ENCODE measurements at places on chromosomes 7 and 10.

DNA sequence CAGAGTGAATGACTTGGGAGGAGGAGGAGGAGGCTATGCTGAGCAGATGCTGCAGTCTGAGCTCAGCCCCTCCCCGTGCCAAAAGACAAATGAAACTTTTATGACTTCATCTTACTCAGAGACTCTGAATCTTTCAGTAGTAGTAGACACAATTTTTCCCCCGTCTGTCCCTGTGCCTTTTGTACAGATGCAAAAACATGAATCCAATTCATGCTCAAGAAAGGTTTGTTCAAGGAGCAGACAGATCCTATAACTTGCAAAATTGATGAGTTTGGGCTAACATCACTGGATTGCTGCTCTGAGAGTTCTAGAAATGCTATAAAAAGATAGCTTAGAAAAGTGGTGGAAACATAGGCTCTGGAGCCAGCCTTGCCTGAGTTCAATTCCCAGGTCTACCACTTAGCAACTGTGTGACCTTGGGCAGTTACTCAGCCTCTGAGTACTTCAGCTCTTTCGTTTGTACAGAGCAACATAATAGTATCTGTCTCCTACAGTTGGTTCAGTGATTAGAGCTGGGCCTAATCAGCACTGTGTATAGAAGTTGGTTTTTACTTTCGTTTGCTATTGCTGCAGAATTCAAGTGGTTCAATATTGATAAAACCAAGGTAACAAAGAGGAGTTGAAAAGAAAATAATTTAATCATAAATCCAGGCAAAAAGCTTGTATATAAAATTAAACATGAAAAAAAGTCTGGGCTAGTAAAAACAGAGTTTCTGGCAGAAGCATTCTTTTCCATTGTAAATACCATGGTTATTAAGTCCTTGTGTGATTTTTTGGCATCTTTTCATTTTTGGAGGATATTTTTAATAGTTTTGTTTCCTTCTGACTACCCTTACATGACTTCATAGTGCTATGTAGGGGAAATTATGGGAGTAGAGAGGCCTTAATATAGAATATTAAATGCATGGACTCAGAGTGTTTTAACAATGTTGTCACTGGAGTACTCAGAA is 174.2 kb upstream of the ZNF32 start:
- DNase-seq: no peak

GRCh38 chr10:133438711-133439273 is 14.4 kb upstream of the SPRN start:
- peak; percentile 39 for DNase-seq

GRCh38 chr7:87004956-87005355 is 54.5 kb downstream of the ELAPOR2 start:
- no peak for DNase-seq

- no peak for DNase-seq
Observed at GRCh38 chr7:48033922-48034321, 1.4 kb upstream of the C7orf57 start.

GRCh38 chr7:20797462-20798080 is 10.9 kb upstream of the SP8 start:
- DNase-seq: no peak

- DNase-seq: no peak
Observed at GRCh38 chr10:98296524-98296923, 28.5 kb upstream of the LOXL4 start.

GRCh38 chr10:46305079-46305818 is 18.5 kb downstream of the ANTXRL start:
- DNase-seq: no peak

DNA sequence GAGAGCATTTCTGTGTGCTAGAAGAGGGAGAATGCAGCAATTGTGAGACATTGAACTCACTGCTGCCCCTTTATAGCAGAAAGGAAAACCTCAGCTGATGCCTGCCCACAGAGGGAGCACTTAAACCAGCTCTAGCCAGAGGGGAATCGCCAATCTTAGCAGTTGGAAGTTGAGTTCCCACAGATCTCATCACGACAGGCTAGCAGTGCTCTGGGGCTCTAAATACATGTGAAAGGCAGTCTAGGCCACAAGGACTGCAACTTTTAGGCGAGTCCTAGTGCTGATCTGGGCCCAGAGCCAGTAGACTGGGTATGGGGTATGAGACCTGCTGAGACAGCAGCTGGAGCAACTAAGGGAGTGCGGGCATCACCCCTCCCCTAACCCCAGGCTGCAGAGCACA is 25.2 kb upstream of the PRR15 start:
- DNase-seq: no peak

DNA sequence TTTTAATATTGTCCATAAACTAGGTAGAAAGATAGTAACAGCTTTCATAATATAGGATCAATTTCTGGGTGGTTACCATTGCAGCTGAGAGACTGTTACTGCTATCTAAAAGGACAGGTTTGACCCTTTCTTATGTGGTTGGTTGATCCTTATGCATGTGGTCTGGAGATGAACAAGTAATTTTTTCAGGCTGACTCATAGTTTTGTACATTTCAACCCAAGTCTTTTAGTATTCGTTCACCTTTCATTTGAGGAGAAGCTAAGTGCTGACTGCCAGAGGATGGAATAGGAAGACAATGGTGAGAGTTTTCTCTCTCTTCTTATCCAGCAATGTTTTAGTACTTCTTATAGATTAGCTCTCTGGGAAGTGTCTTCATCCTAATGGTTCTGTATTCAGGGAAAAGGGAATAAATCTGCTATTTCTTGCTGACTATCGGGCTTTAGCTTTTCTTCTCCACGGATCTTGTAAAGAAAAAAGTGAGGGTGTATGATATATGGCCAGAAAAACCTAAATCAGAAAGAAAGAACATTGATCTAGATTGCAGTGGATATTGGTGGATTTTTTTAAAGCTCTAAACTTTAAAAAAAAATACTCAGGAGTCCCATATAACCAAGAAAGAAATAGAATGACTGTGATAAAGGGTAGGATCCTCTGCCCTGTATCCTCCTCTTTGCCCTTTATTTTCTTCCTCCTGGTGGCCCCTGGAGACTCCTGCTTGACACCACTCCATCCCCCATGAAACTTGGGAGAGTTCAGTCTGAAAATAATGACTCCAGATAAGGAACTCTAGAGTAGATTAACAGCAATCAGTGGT is 88.0 kb downstream of the CPED1 start:
- DNase-seq: no peak

DNA sequence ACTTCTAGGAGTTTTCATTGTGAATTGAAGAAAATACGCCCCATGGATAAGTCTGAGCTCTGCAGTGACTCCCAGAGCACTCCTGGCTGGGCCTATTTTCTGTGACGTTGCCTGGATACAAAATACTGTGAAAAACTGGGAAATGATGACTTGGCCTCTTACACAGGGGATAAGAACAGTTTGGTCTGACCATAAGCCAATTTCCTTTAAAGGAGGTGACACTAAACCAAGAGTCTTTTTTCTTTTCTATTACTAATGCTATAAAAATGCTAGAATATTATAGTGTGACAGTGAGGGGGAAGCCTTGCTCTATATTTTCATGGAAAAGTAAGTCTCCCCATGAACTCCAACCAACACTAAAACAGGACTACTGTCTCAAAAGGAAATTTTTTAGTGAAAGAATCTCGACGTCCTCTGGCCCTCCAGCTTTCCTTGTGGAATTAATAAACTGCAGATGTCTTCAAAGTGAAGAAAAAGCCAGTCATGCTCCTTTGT is 45.5 kb downstream of the MYOF start:
- DNase-seq: peak; percentile 47

- peak; percentile 51 for DNase-seq
Observed at GRCh38 chr10:96306516-96306915, 2.3 kb downstream of the DNTT start.

DNA sequence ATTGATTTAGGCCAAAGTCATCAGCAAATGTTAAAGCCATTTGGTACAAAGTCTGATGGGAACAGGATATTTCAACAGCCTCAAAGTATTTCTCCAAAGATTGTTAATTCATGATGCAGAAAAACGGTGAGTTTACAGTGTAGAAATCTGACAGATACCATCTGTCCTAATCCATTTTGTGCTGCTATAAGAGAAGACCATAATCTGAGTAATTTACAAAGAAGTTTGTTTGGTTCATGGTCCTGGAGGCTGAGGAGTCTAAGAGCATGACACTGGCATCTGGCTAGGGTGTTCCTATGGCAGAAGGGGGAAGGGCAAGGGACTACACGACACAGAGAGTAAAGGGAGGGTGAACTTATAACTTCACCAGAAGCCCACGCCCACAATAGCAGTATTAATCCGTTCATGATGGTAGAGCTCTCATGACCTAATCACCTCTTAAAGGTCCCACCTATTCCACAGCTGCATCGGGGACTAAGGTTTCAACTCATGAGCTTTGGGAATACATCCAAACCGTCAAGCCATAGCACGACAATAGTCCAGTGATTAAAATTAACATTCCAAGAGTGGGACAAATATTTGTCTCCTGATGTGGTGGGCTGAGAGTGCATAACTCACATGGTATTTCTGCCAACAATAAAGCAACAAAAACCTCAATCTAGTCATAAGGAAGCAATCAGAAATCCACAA is 298.6 kb upstream of the AKR1E2 start:
- no peak for DNase-seq

- DNase-seq: no peak
Observed at GRCh38 chr7:105857009-105857952, 19.1 kb downstream of the ATXN7L1 start.

DNA sequence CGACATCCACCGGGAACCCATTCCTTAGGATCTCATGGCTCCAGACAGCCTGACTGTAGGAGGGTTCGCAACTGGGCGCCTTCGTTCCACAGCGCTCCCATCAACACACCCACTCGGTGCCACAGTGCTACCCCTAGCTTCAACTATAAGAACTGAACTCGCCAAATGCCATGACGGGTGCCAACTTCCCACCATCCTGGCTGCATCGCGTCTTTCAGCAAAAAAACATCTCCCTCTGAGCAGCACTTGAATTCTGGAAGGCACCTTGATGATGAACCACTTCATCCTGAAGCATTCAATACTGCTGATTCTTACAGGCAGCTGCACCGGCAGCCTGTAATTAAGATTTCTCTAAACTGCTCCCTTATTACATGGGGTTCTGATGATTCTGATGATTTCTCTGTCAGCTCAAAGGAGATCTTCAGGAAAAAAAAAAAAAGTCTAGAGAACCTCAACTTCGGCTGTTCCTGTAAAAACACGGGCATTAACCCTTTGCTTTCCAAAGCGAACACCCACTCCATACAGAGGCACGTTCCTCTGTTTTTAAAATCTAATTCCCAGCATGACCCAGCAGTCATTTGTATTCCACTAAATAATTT is 1.3 kb downstream of the CYTH3 start:
- DNase-seq: peak; percentile 65

DNA sequence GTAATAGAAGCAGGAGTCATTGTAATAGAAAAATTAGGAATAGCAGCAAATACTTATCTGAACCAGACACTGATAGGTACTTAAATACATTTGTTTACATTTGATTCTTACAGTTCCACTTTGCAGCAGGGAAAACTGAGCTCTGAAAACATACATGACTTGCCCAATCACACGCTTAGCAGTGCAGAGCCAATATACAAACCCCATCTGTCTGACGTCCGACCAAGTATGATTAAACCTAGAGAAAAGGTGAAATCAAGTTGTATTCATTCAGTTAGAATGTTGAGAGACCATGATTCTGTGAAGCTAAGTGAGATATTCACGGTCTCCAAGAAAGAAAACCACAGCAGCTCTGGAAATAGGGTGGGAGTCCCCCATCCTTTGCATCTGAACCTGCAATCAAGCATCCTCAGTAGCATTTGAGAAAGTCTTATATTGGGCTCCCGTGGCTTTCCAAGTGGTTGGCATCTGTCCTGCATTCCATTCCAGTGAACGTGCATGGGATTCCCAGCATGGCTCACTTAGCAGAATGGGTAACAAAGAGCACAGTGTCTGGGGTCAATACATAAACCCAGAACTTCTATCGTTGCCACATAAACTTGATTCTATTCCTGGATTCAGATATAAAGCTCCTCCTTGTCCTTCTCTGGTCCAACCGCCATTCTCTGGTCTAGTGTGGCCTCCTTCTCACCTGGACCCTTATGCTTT is 148.7 kb upstream of the RSU1 start:
- no peak for DNase-seq

GRCh38 chr10:96690755-96691730 is 29.3 kb downstream of the PIK3AP1 start:
- DNase-seq: peak; percentile 44

DNA sequence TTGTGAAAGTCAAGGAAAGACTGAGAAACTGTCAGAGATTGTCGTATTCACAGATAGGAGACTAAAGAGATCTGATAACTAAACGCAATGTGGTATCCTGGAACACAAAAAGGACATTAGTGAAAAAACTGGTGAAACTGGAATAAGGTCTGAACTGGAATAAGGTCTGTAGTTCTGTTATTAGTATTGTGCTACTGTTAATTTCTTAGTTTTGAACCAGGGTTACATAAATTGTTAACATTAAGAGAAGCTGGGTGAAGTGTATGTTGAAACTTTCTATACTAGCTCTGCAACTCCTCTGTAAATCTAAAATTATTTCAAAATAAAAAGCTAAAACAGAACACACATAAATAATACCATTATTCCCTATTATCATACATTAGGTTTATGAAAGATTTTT is 3.4 kb upstream of the NT5C2 start:
- DNase-seq: peak; percentile 41

- DNase-seq: no peak
Observed at GRCh38 chr10:26969145-26969926, 108.6 kb upstream of the ABI1 start.

DNA sequence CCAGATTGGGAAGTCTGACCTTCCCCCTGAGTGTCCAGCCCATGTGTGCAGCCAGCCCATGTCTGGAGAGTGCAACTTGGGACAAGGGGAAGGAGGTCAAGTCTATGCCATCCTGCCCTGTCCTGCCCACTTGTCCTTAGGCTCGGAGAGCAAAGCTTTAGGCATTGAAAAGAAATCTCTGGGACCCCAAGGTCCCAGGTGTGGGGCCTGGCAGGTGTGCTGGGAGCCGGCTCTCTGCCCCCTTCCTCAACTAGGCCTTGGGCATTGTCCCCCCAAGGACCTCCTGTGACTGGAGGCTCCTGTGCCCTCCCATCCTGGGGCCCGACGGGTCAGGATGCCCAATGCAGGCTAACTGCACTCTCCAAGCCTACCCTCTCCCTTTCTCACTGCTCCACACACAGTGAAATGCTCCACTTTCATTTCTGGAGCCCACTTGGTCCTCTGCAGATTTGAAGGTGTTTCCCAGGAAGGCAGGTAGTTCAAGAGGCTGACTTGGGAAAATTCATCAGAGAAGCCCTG is 124.7 kb downstream of the PTPN20 start:
- no peak for DNase-seq

GRCh38 chr7:88200789-88201188 is 19.0 kb downstream of the SRI start:
- no peak for DNase-seq

GRCh38 chr7:78487464-78487863 is 688.9 kb downstream of the PHTF2 start:
- no peak for DNase-seq

DNA sequence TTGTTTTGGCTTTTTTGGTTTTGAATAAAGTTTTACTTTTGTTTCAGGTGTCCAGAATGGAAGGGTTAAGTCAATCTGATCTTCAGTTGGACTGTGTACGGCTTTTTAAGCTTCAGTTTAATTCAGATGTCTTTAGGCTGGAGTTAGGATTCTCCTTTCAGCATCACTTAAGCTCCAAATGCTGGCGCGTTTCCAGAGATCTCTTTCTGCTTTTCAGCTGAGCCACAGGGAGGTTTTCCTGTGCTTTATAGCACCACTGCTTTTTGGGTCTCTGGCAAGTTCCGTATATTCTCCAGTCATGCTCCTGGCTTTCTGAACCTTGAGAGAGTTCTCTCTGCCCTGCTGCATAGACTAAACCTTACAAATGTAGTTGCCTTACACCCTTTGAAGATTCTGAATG is 60.0 kb downstream of the VTI1A start:
- no peak for DNase-seq
